ENCODE measurements at places on chromosomes 7 and 10. TPM values are rescaled to one million over a fixed set of nuclear protein-coding genes. Genes with fewer than 3 reads are reported as not detected.

Gene NODAL
- not detected for total RNA-seq

- DNase-seq, result no peak
Observed at GRCh38 chr7:70586822-70587221, 545.1 kb upstream of the GALNT17 start.

GRCh38 chr10:21518641-21519396 lies 6.7 kb downstream of the SKIDA1 start:
- DNase-seq, result no peak

- DNase-seq, result no peak
Observed at GRCh38 chr7:109782806-109783205, 1213.1 kb downstream of the DNAJB9 start.

DNA sequence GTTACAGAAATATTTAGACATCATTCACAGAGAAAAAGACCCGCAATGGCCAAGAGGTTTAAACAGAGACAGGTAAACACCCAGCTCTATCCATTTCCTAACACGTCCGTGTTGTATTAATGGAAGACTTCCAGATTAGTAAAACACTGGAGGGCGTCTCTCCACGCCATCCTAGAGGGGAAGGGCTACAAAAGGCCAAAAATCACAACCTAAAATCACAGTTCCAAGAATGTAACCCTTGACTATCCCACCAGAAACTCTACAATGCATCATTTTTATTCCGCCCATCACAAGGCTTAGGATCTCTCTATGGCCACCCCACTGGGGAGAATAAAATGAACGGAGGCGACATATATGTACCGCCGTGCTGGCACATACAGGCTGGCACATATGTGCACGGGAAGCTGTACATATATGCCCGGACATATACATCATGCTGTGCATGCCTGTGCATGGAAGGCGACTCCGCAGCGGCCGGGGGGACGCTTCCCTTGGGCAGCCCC lies 734 bp downstream of the PCLO start:
- no peak for DNase-seq

Gene FKBP6
- total RNA-seq, result not detected

DNA sequence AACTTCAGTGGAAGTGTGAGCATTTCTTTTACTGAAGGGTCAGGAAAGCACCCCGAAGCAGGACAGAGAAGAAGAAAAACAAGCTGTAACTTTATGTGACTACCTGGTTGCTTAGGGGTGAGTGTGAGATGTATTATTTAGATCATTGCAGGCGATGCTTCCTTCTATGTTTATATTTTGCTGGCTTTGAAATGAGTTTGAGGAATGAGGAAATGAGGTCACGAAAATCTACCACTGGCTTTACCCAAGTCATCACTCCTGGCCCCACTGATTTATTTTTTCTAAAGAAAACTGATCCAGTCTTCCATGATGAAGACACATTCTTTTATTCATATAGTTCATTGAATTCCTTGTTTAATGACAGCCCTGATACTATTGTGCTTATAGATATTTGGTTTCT lies 716.6 kb upstream of the FZD8 start:
- DNase-seq, result no peak

DNA sequence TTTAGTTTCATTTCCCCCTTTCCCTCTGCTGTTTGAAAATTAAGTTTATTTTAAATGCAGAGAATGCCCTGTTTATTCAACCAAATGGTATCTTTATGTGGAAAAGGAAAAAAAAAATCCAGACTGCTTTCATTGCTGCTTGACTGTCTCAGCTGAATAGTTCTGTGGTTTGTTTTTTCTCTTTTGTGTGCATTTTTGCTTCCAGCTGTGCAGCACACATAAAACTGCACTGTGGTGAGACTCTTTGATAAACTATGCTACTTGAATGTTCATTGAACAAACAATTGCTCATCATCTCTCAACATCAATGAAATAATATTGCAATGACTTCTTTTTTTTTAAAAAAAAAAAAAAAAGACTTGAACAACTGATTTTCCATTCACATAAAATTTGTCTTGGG lies 78.6 kb upstream of the GLI3 start:
- DNase-seq, result no peak

Gene TUBAL3
- total RNA-seq, result not detected

DNA sequence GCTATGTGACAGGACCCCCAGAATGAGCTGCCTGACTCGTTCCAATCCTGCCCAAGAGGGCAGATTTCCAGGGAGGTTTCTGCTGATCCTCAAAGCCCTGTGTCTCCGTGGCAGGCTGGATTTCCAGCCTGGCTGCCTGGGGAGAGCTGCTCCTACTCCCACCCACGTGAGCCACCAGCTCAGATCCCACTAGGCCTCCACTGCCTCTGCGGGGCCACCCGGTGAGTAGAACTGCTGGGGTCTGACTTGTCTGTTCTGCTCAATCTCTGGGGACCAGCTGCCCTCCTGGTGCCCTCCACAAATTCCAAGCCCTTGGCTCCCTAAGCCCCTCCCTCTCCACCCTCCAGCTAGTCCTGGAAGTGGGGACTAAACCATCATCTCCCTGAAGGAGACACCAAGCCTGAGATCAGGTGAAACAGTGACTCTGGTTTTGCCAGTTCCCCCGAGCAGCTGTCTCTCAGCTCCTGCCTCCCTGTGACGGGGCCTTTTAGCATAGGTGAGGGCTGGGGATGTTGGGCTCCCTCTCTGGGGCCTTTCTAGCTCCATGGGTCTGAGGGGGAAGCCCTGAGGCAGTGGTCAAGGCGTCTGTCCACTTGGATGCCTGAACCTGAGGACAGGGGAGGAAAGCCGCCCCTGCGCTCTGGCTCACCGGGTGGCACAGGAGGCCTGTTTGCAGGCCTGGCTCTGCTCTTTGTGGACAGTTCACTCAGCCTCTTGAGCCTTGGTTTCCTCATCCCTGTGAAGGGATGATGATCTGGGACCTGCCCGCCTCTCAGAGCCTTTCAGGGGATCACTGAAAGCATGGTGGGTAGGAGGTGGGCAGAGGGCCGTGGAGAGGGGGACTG lies 5.6 kb downstream of the FAM241B start:
- no peak for DNase-seq

Gene ARHGEF35
- total RNA-seq, result 8.2 TPM

Gene EGFR
- 25.6 TPM for total RNA-seq

- DNase-seq, result no peak
Observed at GRCh38 chr10:12428447-12429135, 79.2 kb downstream of the CAMK1D start.

Gene DDC
- 14.1 TPM for total RNA-seq

Gene AS3MT
- 3.0 TPM for total RNA-seq

- DNase-seq, result no peak
Observed at GRCh38 chr10:132967540-132967939, 25.2 kb upstream of the CFAP46 start.

Gene GNAT3
- not detected for total RNA-seq

GRCh38 chr10:97517778-97518300 lies 19.1 kb downstream of the UBTD1 start:
- no peak for DNase-seq

DNA sequence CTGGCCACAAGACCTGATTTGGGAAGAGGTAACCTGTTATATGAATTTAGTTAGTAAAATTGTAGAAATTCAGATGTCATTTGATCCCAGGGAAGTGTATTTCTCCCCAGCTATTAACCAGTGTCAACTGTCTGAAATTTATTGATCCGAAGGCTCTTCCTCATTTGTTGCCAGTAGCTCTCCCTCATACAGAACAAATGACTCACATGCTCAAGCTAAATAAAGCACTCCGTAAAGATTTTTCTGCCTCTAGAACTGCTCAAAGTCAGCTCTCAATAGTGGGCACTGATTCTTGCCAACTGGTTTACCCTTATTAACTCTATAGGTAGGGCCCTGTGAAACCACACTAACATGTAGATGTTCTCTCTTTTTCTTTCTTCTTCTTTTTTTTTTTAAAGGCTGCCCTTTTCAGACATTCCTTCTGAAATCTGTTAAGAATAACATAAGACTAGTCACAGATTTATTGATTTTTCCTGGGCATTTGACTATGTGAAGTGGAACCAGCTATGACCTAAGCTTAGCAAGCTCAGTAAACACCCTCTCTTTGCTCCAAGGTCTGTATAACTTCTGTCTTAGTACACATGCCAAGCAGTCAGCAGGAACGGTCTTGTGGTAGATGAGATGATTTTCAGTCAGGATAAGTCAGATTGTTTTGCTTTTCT lies 21.8 kb downstream of the RPA3 start:
- DNase-seq, result no peak

DNA sequence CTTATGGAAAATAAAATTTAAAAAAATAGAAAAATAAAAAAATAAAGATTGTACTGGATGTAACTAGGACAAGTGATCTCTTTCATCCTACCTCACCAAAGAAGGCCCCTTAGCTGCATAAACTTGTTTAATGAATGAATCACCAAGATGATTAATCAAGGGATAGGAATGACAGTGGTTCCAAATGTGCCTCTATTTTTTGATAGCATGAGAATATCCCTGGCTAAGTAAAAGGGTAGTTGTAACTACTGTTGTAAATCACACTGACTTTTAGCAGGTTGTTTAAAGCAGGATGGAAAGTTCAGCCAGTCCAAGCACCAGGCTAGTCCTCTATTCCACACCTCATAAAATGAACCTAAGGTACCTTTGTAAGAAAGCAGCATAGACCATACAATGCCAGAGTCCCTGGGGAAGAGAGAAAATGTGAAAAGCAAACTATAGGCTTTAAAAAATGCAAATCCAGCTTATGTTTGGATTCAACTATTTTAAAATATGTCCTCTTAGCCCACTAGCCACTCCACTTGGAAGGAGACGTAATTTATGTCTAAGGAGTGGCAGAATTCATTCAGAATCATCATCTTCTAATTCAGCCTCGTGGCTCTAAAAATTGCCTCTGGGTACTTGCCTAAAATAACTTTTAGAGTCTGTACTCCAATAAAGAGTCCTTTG lies 126.8 kb downstream of the SKIDA1 start:
- no peak for DNase-seq

DNA sequence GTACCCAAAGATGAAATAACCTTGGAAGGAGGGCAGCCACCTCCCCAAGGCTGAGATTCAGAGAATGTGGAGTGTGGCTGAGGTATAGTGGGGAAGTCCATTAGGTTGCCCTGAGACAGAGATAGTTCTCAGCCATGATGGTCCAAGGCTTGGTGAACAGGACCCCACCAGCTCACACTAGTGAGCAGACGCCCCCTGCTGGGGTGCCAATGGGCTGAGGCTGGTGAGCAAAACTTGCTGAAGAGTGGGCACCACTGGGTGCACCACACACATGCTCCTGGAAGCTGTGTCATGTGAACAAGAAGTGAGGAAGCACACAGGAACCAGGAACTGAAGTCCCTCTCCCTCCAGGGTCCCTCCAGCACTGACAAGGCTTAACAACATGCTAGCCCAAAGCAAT lies 8.9 kb downstream of the FBXL13 start:
- no peak for DNase-seq

Gene A1CF
- total RNA-seq, result 11.8 TPM

GRCh38 chr7:139682136-139683013 lies 95.4 kb downstream of the HIPK2 start:
- DNase-seq, result no peak

- no peak for DNase-seq
Observed at GRCh38 chr10:124026589-124026939, 66.8 kb downstream of the CHST15 start.

Gene PDE6C
- not detected for total RNA-seq
